ENCODE measurements at places on chromosomes 1 and 21.

DNA sequence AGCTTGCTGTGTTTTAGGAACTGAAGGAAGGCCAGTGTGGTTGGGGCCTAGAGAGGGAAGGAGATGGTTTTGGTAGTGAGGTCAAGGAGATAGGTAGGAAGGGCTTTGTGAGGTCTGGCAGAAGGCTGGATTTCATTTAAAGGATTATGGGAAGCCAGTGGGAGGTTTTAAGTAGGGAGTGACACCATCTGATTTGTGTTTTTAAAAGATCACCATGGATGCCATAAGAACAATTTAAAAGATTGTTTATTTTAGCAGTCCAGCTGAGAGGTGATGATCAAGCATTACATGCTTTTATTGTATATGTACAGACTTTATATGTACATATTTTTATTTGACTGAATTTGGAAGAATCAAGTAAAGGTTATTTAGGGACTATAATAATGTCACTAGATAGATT lies 26.4 kb downstream of the RGL1 start:
- no peak for DNase-seq

GRCh38 chr1:167860231-167860923 lies 53.6 kb downstream of the ADCY10 start:
- no peak for DNase-seq

GRCh38 chr1:156706657-156707416 lies 1.5 kb upstream of the CRABP2 start:
- peak; percentile 90 for DNase-seq

GRCh38 chr1:235972311-235972689 lies 92.6 kb downstream of the NID1 start:
- no peak for DNase-seq

- DNase-seq: no peak
Measured at GRCh38 chr1:171811672-171812071, 29.6 kb upstream of the DNM3 start.

GRCh38 chr1:228964178-228965089 lies 229.2 kb downstream of the RHOU start:
- DNase-seq: no peak

DNA sequence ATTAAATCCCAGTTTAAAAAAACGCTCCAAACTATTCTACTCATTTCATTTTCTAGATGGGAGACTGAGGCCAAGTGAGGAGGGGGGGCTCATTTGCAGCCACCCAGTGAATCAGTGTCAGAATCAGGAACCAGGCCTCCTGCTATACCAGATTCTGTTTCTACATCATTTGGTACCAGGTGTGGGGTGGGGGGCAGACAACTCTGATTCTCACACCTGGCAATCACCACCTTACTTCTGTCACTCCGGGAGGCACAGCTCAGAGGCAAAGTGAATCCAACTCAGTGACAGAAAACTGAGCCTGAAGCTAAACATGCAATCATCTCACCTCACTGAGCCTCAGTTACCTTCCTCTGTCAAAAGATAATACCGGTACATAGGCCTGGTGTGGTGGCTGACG lies 23.5 kb upstream of the ID3 start:
- DNase-seq: no peak

- DNase-seq: no peak
Measured at GRCh38 chr1:12621346-12622335, 3.6 kb upstream of the DHRS3 start.

DNA sequence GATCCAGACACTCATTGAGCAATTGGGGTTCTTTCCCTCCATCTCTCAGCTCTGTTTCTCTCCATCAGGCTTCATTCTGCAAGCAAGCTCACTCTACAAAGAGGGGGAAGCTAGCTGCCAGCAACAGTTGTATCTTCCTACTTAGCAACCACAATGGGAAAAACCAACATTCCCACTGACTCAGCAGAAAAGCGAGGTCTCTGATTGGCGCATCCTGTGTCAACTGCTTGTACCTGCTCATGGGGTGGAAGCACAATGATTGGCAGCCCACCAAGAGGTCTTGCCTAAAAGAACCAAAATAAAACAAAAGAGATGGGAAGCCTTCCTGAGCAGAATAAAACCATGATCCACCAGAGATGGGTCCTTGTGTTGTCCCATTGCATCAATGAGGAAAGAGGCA lies 4.0 kb upstream of the CDA start:
- DNase-seq: no peak

DNA sequence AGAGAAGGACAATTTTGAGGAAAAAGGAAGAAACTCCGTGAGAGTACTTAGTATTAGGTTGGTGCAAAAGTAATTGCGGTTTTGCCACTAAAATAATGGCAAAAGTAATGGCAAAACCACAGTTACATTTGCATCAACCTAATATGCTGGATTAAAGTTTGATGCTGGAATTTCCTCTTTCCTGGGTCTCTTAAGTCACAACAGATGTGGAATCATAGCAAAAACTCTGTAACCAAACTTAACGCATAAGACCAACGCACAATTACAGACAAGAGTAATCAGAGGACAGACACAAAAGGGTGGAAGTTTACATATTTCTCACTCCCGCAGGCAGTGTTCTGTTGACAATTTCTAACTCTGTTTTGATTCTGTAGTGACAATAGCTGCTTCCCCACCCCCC lies 182.4 kb downstream of the BACH1 start:
- no peak for DNase-seq

- no peak for DNase-seq
Measured at GRCh38 chr1:197696372-197696771, 78.9 kb downstream of the DENND1B start.

DNA sequence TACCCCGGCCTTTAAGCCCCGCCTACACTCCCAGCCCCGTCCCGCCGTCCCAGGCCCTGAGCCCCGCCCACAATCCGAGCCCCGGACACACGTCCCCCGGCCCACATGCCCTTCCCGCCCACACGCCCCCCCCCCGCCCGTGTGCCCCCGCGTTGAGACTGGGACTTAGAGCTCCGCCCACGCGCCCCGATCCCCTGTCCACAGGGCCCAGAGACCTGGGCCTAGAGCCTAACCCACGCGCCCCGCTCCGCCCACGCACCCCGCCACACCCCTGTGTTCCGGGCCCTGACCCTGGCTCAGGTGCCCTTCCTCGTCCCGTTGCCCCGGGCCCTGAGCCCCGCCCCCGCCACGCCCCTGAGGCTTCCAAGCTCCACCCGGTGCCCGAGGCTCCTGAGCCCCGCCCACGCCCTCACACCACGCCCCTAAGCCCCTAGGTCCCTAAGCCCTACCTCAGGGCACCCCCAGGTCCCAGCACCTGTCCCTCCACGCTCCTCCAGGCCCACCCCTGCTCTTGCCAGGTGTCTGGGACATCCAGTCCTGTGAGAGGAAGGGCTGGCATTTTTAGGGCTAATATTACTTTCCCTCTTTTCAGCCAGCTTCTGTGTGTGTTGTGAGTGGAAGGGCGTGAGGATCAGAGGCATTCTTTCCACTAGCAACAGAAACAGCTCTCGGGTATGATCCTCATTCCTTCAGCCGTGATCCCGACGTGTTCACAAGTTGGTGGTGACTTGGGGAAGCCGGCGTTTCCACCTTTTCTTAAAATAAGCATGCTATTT lies 552 bp upstream of the GPR157 start:
- peak; percentile 96 for DNase-seq

DNA sequence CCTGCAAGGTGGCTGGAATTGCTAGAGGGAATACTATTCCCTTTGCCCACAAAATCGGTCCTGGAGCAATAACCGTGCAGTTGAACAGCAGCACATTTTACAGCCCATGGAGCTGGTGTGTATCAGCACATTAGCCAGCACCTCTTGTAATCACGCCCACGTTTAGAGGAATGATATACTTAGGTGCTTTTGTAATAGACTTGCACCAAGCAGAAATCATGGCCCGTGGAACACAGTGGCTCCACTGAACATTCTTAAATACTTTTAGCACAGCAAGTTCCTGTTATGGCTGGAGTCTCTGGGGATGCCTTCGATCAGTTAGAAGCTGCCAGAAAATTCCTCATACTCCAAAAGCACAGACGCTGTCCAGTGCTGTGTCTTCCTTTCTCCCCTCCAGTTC lies 218.1 kb upstream of the FAM78B start:
- no peak for DNase-seq

DNA sequence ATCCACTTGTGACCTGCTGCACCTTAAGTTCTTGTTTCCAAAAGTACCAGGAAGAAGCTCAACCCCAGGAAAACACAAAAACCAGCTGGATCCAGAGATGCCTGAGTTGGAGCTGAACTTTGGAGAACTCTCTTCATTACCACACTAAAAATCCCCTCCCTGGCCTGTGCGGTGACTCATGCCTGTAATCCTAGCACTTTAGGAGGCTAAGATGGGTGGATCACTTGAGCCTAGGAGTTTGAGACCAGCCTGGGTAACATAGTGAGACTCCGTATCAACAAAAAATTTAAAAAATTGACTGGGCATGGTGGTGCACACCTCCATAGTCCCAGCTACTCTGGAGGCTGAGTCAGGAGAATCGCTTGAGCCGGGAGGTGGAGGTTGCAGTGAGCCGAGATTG lies 6.2 kb downstream of the MAP1LC3C start:
- DNase-seq: no peak

GRCh38 chr1:5917591-5918274 lies 74.5 kb downstream of the NPHP4 start:
- DNase-seq: no peak

GRCh38 chr1:245768596-245768995 lies 613.8 kb downstream of the KIF26B start:
- DNase-seq: no peak

DNA sequence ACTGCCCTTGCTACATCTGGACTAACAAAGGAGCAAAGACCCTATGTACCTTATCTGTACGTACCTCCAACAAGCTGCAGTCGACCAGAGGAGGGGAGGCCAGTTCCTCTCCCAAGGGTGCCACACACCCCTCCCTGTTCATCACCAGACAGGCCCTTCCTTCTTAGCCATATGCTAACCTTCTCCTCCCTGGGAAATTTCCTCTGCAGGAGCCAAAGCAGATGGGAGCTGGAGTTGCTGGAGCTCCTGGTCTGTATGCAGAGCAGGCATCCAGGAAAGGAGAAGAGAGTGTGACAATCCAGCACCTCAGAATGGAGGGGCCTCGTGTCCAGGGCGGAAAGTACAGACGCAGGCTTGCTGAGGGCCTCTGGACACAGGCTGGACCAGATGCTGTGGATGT lies 48.5 kb downstream of the C8B start:
- no peak for DNase-seq

GRCh38 chr1:171985639-171986038 lies 144.3 kb downstream of the DNM3 start:
- DNase-seq: peak; percentile 24

- DNase-seq: no peak
Measured at GRCh38 chr1:12232221-12232620, 2.4 kb downstream of the VPS13D start.

DNA sequence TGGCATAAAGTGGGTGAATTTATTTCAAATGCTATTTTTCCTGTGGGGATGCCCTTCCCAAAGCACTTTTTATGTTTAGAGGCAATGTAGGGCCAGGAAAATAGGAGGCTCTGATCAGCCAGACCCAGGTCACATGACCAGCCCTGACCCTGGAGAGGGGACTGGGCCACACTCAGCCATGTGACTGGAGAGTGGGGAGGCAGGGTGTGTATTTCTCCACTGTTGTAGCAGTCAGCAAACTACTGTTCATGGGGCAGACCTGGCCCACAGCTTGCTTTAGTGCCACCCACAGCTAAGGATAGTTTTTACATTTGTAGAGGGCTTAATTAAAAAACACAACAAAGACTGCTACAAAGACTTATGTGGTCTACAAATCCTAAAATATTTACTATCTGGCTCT lies 153.8 kb downstream of the ACTL8 start:
- no peak for DNase-seq

Measured in neural progenitor cell (in vitro differentiated cells).